ENCODE measurements at places on chromosomes 7 and 10.

- DNase-seq = no peak
Measured at GRCh38 chr7:135977742-135978066, 545 bp upstream of the MTPN start.

- no peak for DNase-seq
Measured at GRCh38 chr10:546971-547590, 142.4 kb downstream of the DIP2C start.

GRCh38 chr7:29914180-29914579 is 75.4 kb downstream of the SCRN1 start:
- DNase-seq = no peak

DNA sequence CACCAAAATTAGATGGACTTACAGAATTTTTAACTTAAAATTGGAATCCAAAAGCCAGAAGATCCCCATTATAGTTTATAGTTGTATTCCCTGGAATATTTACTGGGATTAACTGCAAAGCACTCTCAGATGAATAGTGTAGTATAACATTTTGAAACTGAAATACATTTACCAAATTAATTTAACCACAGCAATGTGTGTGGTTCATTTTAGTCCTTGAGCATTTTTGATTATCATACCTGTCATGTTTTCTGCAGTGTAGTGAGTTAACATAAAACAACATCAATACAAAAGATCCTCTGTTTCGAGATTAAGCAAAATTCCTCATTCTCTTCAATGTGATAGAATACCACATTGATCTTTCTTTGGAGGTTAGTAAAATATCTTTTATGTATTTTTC is 3.7 kb downstream of the VIM start:
- no peak for DNase-seq

- DNase-seq = no peak
Measured at GRCh38 chr10:15245530-15245929, 77.0 kb upstream of the NMT2 start.

DNA sequence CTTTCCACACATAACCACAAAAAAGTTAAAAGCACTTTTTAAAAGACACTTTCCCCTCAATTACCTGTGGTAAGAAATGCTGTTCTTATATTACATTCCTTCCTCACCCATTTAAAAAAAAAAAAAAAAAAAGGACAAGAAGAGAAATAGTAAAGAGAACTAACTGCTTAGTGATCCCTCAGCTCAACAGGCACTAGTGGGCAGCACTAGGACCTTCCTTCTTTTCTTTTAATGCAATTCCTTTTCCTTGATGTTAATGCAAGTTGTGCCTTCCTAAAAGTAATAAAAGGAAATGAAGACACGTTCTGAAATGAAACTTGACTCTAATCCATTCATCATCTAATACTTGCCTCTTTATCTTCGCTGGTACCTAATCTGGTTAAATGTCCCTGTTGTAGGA is 189.7 kb downstream of the TCF7L2 start:
- DNase-seq = no peak

- no peak for DNase-seq
Measured at GRCh38 chr10:59240582-59241183, 64.2 kb downstream of the PHYHIPL start.

DNA sequence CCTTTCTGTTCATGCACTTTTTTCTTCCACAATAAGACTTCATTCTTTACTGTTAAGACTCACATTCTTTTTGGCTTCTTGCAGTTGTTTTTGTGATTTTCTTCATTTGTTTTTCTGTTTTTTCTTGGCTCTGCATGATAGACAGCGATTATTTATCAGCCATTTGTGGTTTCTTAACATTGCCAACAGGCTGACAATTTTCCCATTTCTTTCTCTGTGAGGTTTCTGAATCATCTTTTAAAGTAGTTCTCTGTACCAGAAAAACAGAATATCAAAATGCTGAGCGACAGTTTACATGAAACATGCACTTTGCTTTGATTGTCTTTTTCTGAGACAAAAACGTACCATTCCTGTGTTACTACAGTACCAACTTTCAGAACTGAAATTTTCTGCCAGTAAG is 334.2 kb upstream of the MAGI2 start:
- no peak for DNase-seq

DNA sequence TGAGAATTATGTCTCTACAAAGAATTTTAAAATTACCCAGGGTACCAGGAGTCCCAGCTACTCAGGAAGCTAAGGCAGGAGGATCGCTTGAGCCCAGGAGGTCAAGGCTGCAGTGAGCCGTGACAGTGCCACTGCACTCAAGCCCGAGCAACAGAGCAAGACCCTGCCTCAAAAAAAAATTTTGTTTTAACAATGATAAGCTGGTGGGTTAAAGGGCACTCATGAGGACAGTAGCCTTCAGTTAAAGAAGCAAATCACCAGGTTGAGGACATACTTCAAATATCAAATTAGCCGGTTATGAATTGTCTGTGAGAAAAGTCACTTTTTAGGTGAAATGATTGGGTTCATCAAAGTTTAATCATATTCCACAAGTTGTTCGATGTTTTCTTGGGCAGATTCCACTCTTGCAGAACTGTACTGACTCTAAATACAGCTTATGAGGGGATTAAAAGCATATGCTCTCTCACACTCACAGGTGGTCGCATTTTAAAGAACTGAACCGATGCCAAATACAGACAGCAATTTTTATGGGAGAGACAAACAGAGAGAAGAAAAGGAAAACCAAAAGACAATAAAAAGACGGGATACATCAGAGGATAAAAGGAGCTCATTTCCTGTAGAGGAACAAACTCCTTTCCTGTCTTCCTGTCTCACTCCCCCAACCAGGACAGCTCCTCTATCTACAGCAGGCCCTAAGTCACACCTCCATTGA is 582.8 kb upstream of the NRP1 start:
- DNase-seq = no peak

DNA sequence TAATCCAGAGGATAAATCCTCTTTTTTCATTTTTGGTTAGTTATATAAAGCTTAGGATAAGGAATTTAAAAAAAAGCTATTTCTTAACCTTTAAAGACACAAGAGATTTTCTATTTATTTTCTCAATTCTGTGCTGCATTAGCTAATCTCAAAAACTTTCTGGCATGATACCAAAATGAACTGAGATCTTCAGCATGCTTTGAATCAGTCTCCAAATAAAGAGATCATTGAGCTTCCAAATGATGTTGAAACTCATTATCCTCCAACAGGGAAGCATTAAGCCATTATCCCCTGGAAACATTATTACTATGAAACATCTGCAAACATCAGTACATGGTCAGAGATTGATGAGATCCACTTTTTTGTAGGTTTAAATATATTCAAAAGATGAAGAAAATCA is 350.3 kb upstream of the TEX47 start:
- no peak for DNase-seq

GRCh38 chr7:98629001-98629431 is 11.9 kb downstream of the NPTX2 start:
- DNase-seq = no peak

- DNase-seq = no peak
Measured at GRCh38 chr10:26759008-26759407, 61.5 kb downstream of the PDSS1 start.

DNA sequence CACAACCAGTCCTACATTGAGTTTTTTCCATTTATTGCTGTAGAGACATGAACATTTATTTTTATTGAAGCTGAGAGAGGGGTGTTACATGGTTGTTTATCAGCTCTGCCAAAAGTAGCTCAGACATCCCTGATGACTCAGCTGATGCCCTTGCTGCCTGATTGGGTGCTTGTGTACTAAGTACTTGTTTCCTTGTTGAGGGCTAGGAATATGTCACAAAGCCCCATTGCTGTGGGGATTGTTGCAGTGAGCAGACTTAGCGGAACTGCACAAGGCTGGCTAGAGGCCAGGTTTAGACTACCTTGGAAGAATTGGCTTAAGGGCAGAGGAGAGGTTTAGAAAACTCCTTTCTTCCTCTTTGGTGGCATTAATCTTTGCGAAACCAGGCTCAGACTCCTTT is 110.6 kb downstream of the AUTS2 start:
- DNase-seq = no peak

GRCh38 chr7:51789489-51789888 is 472.9 kb upstream of the COBL start:
- DNase-seq = no peak

DNA sequence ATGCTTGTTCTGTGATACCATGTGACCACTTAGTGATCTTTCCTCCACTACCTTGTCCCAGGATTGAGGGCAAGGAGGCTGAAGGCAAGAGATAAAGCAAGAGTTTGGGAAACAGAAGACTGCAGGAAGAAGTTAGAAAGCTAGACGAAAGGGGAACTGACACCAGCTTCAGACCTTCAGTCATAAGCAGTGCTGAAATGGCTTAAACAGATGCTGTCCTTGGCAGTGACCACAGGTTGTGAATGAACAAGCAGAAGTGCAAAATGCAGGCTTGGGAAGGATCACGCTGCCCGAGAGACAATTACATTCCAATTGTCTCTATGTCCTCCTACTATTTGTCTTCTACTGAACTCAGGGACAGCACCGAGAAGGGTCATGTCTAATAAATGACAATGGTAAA is 704.9 kb upstream of the AUTS2 start:
- DNase-seq = no peak

GRCh38 chr10:103491729-103492364 is 1.7 kb upstream of the NEURL1 start:
- DNase-seq = no peak

- DNase-seq = no peak
Measured at GRCh38 chr7:102009628-102010027, 192.2 kb downstream of the CUX1 start.

All from naive B cell (primary cell).